Stimulated activated CD8-positive, alpha-beta memory T cell treated with anti-CD3 and anti-CD28 coated beads, Interleukin-2, amount 100 ng/mL, for 1 hour (primary cell): ENCODE measurements at places on chromosomes 5 and 9.

- no peak for DNase-seq
Measured at GRCh38 chr5:145557345-145557744, 277.8 kb downstream of the PRELID2 start.

- DNase-seq = no peak
Measured at GRCh38 chr5:72243706-72244105, 76.3 kb downstream of the MRPS27 start.

GRCh38 chr9:35826071-35826701, 2.3 kb downstream of the FAM221B start:
- no peak for DNase-seq

- DNase-seq = no peak
Measured at GRCh38 chr9:21465859-21466518, 16.1 kb downstream of the IFNE start.

DNA sequence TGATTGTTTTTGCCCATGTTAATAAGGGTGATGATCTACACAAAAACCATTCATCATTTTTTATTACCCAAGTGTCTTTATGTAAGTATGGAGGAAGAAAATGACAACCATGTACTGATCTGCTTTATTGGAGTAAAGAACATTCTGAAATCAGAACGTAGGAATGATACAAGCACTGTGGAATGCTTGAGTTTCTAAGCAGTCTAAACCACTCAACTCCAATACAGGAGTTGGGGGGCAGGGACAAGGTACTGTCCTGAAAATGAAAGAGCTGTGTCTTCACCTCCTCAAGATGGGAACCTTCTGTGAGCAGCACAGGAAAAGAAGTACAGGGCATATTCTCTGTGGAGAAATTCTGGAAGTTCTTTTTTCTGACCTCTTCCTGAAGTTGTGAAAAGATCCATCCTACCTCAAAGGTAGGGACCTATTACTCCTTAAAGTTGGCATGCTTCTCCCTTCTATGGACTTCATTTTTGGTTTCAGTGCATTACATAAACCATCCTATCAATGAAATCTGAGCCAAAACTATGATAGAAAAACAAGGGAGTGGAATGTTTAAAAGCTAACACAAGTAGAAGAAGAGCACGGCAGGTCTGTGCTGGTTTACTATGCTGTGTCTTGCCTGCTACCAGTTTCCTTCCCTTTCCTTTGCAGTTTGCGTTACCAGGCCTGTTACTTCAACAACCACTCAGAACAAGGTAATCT, 202.6 kb downstream of the SEMA5A start:
- no peak for DNase-seq

DNA sequence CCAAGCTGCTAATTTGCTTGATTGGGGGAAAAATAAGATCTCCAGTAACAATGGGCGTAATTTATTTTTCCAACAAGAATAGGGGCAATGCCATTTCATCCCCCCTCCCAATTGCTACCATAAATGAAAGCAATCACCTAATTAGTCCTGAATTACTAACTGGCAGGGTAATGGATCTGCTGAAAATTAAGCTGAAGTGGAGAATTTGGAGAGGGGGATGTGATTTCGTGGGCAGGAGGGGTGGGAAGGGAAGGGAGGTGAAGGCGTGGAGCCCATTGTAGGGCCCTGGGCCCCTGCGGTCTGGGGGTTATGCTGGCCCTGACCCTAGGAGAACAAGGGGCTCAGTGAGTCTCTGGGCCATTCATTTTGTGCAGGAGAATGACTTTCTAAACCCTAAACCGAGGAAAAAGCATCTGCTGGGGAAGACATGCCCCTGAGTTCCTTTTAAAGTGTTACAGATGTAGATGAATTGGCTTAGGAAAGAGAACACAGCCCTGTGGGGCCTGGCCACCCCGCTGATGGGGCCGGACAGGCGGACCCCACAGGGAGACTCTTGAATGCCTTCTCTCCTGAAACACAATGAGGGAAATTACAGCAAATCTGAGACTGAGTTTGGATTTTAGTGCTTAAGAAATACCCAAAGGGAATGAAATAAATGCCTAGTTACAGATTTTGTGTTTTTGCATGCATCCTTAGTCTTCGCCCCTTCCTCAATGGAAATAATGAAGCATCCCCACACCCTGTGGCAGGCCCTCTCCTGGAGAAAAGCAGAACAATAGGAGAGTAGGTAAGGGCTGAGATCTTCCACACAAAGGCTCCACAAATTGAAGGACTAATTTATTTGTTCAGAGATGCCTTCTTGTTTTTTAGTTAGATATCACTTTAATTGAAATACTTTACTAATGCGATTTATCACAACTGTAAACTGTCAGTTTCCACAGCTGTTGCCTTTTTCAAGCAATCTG, 143.2 kb downstream of the PSAT1 start:
- DNase-seq = no peak

DNA sequence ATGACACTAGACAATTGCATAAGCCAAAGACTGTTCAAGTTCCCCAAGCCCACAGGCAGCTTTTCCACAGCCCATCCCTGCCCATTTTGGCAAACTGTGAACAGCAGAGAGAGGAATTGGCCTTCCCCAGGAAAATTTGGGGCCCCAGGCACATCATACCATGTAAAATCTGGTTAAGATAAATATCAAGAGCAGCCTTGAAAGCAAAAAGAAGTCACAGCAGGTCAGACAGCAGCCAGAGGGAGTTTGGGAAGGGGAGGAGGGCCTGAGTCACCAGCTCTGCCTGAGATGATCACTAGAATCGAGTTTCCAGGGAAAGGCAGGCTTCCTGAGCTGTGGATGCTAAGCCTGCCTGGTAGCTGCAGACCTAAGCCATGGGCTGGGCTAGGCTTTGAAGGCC, 179.2 kb downstream of the RFK start:
- no peak for DNase-seq

- no peak for DNase-seq
Measured at GRCh38 chr9:95043826-95044225, 273.7 kb downstream of the FANCC start.

DNA sequence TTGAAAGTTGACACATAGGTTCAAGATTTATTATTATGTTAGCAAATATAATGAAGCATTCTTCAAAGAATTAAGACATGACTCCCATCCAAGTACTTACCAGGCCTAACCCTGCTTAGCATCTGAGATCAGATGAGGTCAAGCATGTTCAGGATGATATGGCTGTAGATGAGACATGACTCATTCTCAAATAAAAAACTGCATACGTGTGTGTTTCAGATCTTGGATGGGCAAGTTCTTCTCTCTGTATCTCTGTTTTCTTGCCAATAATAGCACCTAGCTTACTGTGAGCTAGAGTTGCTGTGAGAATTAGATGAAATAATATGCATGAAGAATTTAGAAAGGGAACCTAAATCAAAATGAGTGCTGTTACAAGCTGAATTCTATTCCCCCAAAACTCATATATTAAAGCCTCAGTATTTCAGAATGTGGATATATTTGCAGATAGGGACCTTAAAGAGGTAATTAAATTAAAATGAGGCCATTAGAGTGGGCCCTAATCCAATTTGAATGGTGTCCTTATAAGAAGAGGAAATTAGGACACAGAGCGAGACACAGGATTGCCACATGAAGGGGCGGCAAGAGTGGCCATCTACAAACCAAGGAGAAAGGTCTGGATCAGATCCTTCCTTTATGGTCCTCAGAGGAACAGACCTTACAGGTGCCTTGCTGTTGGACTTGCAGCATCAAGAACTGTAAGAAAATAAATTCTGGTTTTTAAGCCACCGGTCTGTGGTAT, 146.2 kb downstream of the MARCHF11 start:
- DNase-seq = no peak

- DNase-seq = no peak
Measured at GRCh38 chr9:98603821-98604383, 104.8 kb downstream of the GABBR2 start.

GRCh38 chr5:78113689-78114264, 180.7 kb downstream of the AP3B1 start:
- DNase-seq = no peak

DNA sequence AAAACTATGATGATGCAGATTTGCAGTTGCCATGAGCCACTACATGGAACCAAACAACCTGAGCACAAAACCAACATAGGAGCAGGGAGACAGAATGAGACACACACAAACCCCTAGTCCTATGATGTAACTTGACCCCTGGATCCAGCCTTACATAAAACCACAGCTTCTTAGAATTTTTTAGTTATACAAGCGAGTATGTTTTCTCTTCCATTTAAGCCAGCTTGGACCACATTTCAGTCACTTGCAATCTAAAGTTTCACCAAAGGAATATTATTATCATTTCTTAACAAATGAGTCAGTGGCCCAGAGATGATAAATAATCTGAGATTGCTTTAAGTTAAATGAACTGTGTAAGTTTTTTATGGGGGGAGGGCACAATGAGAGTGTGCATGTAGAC, 6.8 kb downstream of the SPOCK1 start:
- no peak for DNase-seq

- DNase-seq = no peak
Measured at GRCh38 chr9:129932303-129933151, 97.3 kb downstream of the USP20 start.

DNA sequence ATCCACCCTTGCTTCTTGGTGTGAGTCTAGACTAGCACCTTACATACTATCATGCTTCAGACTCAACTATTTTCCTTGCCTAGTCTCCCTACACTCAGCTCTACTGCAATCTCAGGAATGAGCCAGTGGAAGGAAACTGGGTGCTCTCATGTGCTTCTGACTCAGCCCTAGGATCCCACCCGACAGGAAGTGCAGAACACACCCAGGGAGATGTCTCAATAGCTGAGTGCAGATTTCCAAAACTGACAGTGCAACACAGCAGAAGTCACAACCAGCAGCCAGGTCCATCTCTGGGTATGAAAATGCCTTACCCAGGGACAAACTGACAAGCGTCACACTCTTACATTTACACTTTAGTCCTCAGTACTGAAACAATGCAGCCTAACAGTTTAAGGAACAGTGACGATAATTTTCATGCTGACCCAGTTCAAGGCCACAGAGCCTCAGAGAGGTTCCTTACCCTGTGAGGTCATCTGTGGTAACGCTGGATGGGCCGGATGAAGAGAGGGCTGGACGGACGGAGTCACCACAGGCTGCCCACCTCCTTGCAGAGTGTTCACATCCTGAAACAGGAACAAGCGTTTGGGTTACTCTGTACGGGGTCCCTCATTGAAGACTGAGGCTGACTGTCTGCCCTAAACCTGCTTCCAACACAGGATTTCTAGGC, 33.0 kb downstream of the FKBP15 start:
- DNase-seq = no peak

DNA sequence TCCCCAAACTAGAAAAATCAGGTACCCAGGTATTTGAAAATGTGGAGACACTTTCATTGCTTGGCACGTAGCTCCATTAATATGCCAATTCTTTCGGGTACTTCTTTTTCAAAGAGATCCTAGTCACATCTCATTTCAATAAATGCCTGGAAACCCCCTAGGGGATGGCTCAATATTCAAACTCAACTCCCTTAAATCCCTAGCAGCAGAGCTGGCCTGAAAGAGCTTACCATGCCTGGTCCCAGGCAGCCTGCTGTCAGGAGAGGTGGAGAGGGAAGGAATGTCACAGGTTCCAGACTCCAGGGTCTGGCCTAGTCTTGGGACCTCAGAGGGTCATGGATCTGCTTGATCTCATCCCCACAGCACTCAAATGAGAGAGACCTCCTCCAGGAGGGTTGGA, 187.1 kb downstream of the SPOCK1 start:
- no peak for DNase-seq

DNA sequence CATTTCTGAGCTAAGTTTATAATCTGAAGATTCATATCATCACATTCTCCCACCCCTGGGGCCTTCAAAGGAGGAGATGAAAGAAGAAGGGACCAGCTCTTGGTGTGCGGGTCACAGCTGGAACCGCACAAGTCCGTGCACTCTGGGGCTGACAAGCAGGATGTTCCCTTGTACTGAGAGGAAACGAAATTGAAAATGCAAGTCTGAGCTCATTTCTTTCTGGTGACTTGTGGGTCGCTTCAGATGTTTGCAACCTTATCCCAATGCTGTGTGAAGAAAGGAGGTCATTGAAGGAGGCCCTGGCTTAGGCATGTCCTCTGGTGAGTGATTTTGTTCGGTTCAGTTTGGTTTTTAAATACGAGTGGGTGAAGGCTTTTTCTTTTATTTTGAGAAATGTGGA, 59.6 kb downstream of the C9orf152 start:
- no peak for DNase-seq

DNA sequence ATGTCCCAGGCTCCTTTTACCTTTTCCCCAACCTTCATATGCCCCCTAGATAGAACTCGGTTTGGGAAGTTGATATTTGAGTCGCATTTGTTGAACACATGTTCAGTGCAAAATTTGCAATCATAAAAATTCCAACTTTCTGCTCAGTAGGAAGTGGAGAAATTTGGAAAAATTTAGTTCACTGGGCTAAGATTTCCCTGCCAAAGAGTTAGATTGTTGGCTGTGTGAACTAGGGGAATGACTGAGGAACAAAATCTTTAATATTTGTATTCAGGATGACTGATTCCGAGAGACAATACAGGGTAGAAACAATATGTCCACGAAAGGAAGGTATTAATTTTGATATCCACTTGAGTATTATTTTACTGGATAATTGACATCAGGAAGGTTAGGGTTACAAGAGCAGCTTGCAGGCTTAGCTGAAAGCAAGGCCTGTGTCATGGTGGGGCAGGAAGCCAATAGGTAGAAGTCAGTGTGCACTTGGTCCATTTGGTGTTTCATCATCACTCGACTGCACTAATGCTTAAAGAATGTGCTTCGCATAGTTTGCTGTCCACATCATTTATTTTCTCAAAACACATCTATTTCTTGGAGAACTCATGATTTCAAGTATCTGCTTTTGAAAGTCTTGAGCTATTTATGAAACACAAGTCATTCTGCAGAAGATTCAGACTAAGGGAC, 59.4 kb upstream of the GNA14 start:
- DNase-seq = no peak

- no peak for DNase-seq
Measured at GRCh38 chr9:14932231-14932630, 22.0 kb upstream of the FREM1 start.

DNA sequence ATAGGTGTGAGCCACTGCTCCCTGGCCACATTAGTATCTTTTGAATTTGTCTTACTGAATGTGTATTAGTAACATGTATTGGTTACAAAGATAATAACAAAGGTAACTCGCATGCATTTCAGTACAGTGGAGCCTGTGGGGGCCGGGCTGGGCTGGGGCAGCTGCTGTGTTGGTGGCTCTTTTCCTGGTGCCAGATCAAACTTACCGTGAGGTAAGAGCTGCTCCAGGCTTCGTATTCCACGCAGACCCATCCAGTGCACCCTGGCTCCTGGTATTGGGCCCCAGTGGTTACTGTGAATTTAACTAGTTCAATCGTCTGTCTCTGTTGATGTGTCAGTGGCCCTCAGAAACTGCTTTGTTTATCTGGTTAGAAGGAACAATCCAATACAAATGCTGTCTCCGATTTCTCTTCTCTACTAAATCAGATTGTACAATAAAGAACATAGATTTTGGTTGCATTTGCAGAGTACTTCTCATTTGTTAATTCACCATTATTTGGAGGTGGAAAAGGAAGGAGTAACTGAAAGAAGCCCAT, 15.6 kb downstream of the PRRC2B start:
- no peak for DNase-seq

- DNase-seq = no peak
Measured at GRCh38 chr5:3049261-3049660, 297.8 kb upstream of the IRX2 start.
